Omental fat pad (tissue), 4 donors: ENCODE measurements at places on chromosomes 3 and 15.

GRCh38 chr3:4722103-4722502 lies 229.0 kb downstream of the ITPR1 start:
- DNase-seq: no peak

GRCh38 chr3:59121346-59122144 lies 71.7 kb upstream of the CFAP20DC start:
- no peak for DNase-seq

- DNase-seq: no peak
These were observed 75.8 kb downstream of the RARB start for GRCh38 chr3:25503898-25504301.

DNA sequence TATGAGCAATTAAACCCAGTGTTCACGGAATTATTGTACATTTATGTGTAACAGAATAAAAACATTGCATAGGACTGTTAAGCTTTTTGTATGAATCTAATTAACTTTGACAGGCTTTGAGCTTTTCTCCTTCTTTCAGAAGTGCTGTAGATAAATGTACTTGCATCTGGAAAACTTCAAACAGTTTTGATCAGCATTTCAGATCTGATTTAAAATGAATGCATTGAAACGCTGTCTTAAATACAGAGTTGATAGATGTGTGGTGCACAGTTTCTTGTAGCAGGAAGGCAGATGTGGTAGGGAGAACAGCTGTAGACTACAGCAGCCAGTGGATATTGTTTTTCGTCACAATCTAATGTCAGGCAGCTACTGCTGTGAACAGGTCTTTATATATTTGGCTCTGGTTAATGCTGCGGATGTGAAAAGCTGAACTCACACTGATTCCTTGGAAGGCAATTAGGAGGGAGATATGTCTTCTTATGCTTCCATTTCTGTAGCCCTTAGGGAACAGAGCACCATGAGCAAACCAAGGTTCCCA lies 193.8 kb upstream of the GOLIM4 start:
- DNase-seq: no peak

- no peak for DNase-seq
These were observed 78.8 kb upstream of the NSMCE3 start for GRCh38 chr15:29348336-29348914.

- no peak for DNase-seq
These were observed 68.3 kb upstream of the SLC12A8 start for GRCh38 chr3:125280668-125281361.

DNA sequence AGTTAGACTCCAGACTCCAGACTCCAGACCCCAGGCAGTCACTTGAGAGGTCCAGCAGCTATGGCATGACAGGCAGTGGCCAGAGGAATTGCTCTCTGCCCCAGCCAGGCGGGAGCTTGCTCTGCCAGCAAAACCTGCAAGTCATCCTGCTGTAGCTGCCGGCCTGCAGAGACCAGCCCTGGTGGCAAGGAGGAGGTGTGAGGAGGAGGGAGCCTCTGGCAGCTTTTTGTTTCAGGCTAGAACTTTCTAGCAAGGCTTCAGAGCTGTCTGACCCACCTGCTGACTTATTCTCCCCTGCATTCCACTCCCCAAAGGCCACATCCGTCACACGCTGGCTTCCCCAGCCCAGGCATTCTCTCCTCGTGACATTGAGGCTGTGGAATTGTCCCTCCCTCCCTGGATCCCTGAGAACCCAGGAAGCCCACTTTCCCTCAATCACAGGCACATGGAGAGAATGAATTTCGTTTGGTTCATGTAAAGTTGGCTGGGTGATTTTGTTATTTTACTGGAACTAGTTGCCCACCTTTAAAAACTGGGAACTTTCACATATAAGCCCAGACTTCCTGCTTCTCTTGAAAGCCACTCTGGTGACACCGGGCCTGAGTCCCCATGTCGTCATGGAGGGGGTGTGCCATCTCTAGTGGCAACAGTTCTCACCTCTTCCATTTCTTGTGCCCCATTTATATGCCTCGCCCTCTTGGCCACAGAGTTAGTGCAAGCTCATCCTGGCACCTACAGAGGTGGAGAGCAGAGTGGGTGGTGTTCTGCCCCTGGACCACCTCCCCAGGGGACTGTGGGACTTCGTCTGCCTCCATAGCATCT lies 82.7 kb downstream of the ABHD5 start:
- no peak for DNase-seq

DNA sequence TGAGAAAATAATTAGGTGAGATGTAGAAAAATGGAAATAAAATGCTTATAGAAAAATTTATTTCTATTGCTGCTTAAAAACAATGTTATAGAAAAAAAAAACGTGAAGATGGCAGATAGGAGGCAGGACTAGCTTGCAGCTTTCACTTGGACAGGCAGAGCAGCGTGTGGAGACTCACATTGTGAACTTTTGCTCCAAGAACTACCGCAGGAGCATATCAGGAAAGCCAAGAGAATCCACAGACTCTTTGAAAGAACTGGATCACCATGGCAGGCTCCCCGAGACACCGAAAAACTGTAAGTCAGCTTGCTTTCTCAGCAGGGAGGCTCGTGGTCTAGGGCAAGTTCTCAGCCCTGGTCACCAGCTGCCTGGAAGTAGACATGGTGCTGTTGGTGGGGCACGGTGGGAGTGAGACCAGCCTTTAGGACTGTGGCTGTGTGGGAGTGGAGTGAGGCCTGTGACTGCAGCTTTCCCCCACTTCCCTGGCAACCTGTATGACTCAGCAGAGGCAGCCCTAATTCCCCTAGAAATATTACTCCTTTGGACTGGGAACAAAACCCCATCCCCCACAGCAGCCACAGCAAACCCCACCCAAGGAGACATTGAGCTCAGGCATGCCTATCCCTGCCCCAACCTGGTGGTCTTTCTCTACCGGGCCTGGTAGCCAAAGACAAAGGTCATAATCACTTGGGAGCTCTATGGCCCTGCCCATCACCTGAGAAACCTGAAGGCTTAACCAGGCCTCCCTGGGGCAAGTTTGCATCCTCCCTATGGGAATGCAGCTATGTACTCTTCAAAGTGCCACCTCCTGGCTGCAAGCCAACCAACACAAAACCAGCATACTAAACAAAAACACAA lies 22.8 kb downstream of the STRIT1 start:
- no peak for DNase-seq

- no peak for DNase-seq
These were observed 783 bp downstream of the ITIH1 start for GRCh38 chr3:52777959-52778805.

DNA sequence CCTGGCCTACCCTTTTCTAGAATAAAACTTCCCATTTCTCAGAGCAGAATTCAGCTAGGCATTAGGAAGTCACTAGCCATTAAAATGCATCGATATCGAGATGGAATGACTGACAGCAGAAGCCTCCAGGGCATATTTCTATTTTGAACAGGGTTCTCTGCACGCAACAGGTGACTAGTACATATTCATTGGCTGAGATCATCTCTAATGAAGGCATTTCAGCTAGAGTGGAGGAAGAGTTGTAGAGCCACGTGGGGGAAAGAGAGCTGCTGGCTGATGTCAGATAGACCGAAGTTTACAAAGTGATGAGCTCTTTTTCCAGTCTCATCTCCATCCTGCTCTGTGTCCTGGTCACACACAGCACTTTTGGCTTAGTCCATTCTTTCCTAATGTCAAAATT lies 7.5 kb downstream of the TMEM40 start:
- DNase-seq: no peak

DNA sequence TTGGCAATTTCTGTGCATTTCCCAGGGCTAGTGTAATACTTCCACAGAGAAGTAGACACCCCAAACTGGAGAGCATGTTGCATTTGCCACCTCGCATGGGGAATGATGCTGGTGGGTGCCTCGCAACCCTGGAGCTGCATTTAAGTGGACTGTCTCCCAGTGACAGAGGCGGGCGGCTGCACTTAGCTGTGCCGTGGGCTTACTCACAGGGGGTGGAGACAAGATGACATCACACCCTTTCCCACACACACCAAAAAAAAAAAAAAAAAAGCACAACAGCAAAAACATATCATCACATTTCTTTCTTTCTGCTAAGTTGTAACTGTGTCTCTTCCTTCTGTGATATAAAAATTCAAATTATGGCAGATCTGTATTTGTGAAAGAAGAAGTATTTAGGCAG lies at the start of gene ABI3BP:
TSS of gene ABI3BP (minus strand) at position 113 of the 400 bp plus-strand sequence. CDS start at position 76, 37 bp downstream.
- DNase-seq: peak; percentile 55

DNA sequence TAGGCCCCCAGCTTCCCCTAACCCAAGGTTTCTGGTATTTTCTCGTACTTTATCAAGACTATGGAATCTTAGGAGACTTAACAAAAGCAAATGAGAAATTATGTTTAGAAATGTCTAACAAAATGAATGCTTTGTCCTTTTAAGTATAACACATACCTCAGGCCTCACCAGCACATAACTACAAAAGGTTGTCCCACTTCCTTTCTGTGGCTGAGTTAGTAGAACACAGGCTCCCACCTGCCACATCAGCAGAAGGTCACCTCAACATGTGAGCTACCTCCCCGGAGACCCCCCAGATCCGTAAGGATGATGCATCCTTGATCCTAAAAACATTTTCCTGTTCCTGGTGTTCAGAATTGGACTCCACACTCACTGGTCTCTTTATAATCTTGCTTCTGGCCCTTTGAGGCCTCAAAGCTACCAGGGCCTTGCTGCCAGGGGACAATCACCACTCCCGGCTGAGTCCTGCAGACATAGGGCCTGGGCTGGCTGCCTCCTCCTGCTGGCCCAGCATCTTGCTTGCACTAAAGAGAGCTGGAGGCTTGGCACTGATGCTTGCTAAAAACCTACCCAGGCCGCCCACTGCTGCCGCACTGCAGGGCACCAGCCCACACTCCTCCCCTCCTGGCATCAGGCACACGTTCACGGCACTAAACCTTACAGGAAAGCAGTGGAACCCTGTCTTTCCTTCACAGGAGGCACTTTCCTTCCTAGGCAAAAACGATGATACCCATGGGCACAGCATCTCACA lies 2.9 kb downstream of the CCRL2 start:
- DNase-seq: no peak

GRCh38 chr3:159652452-159652851 lies 336.2 kb upstream of the IL12A start:
- DNase-seq: no peak
